ENCODE measurements at places on chromosomes 7 and 10.

DNA sequence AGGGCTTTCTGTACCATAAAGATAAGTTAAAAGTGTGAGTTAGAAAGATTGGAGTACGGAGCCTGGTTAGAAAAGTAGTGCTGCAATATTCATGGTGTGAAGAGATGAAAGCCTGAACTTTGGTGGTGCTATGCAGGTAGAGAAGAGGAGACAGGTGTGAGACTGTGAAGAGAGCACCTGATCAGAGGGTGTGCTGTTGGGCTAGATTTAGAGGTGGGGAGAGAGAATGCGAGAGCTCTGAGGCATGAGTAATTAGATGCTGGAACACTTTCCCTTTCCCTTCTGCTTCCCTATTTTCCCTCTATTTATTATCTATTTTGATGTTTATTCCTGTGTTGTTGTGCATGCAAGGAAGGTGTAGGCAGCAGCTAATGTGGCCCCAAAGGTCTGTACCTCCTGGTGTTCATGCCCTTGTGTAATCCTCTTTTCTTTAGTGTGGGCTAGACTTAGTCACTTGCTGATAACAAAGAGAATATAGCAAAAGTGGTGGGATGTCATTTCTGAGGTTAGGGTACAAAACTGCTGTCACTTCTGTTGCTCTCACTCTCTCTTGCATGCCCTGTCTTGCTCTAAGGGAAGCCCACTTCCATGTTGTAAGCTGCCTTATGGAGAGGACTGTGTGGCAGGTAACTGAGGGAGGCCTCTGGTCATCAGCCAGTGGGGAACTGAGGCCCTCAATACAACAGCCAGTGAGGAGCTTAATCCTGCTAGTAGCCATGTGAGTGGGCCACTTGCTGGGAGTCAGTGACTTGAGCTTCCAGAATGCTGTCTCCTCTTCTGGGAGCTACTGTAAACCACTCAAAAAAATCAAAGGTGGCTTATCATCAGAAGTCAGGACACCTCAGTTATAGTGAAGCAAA lies 2.6 kb upstream of the ATXN7L1 start:
- DNase-seq: no peak

- DNase-seq: no peak
Observed at GRCh38 chr10:79445977-79446757, 743 bp upstream of the ZCCHC24 start.

- DNase-seq: no peak
Observed at GRCh38 chr7:158672975-158673374, 31.6 kb downstream of the NCAPG2 start.

- no peak for DNase-seq
Observed at GRCh38 chr7:6032167-6032566, 991 bp downstream of the ANKRD61 start.

DNA sequence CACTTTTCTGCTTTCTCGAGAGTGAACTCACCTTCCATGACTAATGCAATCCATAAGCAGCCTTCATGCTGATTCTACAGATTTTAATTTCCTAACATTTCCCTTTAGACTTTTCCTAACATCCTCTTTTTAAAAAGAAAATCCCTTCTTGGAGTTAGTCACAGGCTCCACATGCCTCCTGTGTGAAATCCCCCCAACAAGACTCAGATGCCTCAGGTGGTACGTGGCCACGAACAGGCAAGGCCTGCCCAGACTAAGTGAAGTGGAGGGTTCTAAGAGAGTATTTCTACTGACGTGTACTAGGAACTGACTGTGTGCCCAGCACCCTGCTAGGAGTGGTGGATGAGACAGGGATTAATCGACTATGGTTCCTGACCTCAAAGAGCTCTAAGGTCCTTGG lies 125.9 kb upstream of the HPS1 start:
- no peak for DNase-seq

DNA sequence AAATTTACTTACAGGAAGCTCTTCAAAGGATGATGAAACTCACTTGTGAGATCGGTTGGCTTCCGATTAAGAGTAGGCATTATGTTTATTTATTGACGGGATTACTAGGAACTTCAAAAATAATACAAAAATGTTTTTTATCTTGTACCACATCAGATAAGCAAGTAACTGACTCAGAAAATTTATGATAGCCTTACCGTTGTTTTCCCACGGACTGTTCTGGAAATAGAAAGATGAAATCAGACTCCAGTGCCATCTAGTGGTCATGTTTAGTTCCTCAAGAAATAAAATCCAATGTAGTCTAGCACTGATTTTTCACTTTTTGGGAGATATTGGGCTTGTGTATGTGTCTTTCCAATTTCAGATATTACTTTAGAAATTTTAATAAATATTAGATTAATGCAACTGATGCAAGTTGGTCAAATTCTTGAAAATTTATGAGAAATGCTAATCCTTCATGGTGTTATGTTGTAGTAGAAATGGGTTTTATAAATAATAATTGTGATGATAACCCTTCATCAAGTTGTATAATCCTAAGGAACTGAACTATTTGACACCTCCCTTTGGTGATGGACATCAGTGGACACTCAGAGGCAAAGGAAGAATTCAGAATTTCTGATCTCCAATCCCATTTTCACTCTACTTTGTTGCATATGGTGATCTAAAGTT lies 168.8 kb downstream of the TMEM26 start:
- DNase-seq: no peak

DNA sequence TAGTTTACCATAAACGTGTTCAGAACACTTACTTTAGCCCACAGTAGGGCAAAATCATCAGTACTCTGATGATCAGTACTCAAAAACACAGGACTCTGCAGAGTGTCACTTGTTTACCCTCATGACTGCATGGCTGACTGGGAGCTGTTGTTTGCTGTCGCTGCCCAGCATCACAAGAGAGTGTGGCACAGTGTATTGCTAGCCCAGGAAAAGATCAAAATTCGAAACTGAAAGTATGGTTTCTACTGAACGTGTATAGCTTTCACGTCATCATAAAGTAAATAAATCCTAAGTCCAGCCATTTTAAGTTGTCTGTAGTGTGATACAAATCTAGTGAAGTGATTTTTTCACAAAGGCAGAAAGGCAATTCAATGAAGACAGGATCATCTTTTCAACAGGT lies 184.6 kb downstream of the RAMP3 start:
- no peak for DNase-seq

- DNase-seq: no peak
Observed at GRCh38 chr7:931871-932650, 22.4 kb downstream of the ADAP1 start.

GRCh38 chr10:96370584-96371157 lies 11.9 kb upstream of the OPALIN start:
- DNase-seq: no peak

DNA sequence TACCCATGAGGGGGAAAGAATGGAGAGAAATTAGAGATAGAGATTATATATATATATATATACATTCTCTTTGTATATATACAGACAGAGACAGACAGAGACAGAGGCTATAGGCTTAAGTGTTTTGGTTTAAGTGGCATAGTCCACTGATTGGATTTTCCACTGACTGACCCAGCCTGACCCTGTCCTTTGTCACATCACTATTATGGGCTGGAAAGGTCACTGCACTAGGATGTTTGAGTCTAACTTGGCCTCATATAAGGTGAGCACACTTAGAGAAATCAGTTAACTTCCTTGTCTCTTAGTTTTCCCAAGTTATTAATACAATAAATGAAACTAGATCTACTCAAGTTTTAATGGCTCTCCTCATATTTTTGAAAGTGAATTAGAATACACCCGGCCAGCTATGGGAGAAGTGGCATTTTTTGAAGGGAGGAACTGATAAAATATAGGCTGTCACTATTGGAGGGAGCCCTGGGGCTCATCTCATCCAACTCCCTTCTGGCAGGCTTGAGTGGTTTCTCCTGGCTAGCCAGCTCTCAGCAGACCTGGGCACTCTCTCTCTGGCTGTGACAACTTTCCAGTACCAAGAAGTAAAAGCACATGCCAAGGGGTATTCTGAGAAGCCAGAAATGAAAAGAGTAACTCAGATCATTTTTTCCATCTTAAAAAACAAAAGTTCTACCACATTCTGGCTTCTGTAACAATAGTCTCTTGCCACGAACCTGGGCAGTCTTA lies 455.6 kb upstream of the ANKRD30A start:
- no peak for DNase-seq

- DNase-seq: no peak
Observed at GRCh38 chr7:99920149-99920548, 819 bp upstream of the TRIM4 start.

GRCh38 chr10:26221541-26221940 lies 5.0 kb downstream of the GAD2 start:
- DNase-seq: no peak

- no peak for DNase-seq
Observed at GRCh38 chr10:15432266-15432665, 61.2 kb upstream of the FAM171A1 start.

DNA sequence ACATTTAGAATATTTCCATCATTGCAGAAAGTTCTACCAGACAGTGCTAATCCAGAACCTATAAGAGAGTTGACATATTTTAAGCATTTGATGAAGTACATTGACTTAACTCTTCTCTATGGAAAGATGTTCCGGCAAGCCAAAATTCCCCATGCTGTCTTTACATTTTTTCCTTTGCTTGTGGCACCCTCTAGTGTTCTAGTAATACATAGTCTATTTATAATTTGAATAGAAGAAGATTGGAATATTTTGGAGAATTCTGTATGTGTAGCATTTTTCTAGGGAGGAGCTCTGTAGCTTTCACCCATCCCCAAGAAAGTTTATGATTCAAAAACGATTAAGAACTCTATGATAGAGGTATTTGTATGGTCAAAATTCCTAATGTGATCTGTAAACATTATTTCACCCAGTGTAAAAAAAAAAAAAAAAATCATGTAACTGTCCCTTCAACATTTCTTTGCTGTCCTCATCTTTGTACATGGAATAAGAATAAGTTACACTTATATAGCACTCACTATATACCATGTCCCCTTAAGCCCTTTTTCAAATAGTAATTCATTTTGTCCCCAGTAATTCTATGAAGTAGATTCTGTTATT lies 33.2 kb downstream of the NRF1 start:
- DNase-seq: no peak

DNA sequence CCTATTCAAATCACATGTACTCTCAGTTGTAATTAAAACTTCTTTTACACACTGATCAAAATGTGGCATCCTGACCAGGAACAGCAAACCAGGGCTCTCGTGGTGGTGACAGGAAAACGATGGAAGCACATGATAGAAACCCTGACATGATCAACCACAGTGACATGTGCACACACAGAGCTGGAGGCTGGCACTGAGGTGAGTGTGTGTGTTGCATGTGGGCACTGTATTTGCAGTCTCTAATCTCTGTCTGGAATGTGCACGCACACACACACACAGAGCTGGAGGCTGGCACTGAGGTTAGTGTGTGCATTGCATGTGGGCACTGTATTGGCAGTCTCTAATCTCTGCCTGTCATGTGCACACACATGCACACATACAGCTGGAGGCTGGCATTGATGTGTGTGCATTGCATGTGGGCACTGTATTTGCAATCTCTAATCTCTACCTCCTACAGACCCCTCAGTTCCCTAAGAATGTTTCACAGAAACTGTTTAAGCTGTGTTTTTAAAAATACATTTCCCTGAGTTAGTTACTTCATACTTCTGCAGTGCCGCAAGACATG lies 406.9 kb downstream of the SFMBT2 start:
- no peak for DNase-seq

DNA sequence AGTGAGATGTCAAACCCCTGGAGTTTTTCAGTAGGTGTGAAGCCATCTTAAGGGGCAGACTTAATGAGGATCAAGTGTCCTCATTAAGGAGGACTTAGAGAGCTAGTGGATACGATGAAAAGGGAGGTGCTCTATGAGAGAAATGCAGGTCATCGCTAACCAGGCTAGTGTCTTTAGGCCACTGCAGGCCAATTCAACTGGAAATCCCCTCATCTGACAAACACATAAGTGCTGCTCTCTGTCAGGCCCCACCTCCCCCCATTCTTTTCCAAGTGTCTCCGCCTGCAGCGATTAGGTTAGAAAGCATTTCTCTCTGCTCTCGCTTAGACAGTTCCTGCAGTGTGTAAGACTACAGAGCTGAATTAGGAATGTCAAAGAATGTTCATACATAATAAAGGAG lies 33.7 kb downstream of the RBM28 start:
- no peak for DNase-seq

- no peak for DNase-seq
Observed at GRCh38 chr7:52119537-52119936, 802.9 kb upstream of the COBL start.

DNA sequence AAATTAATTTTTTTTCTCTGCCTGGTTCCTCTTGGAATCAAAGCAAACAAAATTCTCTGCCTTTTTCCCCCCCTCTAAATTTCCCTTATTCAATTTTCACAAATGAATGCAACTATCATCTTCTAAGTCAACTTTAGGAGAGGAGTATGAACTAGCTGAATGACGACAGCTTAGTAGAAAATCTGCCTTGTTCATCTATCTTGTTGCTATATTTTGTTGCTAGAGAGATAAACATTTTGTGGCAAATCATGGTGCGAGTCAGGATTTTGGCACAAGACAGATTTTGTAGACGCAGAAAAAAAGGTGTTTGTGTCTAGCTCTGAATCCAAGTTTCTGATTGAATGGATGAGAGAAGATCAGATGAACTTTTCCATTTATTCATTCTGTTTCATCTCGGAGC lies 81.0 kb upstream of the FZD8 start:
- no peak for DNase-seq

DNA sequence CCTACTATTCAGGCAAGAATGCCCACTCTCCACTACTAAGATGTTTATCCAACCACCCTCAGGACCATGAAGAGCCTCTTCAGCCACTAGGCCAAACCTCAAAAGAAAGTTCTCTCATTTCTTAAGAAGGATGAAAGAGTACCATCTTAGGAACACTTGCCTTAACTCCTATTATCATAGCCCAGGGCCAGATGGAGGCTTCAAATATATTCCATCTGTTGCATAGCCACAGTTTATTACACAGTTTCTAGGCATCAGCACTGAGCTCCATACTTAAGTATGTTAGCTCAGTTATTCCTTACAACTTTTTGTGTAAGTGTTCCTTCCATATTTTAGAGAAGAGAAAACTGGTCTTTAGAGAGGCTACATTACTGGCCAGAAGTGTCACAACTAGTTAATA lies 37.4 kb upstream of the YAE1 start:
- DNase-seq: no peak

GRCh38 chr7:133910761-133911160 lies 216.4 kb upstream of the LRGUK start:
- no peak for DNase-seq

DNA sequence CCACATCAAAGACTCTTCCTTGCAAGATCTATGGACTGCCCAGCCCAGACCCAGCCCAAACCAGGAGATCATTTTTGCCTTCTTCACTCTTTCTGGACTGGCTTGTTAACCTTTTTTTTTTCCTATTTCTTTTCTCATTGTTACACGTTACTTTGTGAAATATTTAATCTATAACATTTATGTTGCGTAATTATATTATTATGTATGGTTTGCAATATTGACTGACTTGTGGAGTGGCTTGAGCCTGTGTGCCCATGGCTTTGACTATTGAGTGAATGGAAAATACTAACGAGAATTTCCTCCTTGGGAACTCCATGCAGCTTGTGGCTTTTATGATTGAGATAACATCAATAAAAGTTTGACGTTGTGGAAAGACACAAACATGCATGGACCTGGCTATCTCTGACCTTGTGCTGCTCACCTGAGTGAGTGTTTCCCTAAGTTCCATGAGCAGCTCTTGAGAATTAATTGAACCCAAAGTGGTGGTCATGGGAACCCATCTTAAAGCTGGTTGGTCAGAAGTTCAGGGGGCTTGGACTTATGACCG lies 1641.3 kb upstream of the LRRTM3 start:
- DNase-seq: no peak

Measured in central memory CD8-positive, alpha-beta T cell (primary cell).